Ureter (tissue), 1 donor: ENCODE measurements at places on chromosomes 3 and 15. TPM values are rescaled to one million over a fixed set of nuclear protein-coding genes. Genes with fewer than 3 reads are reported as not detected.
A peak's percentile ranks its signal among the peaks of the same experiment; 100 is the strongest.

The SH2D7 gene
- total RNA-seq, result not detected

DNA sequence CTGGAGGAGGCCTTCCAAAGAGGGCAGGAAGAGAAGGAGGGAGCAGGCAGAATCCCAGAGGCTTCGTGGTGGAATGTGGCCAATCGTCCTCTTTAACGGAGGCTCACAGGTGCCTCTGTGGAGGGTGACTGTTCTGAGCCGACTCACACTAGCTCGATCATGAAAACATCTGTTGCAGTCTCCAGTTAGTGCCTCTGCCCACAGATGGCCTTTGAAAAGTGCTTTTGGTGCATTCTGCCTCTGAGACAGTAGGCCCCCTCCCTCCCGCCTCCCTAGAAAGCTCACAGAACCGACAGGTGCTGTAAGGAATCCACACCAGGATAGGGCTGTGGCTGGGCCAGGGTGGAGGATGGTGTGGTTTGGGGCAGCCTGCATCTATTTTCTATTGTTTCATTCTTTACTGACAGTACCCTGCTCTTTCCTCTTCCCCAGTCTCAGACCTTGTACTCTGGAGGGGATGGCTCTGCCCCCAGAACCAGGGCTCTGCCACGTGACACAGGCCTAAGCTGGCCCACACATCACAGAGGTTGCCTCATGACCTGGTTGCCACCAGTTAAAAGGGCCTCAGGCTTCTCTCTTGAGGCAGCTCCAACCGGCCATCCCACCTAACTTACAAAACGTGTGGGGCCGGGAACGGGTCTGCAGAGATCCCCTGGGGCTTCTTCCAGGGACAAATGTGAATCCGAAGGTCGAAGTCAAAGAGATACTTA lies 27.2 kb upstream of the PIGZ start:
- no peak for DNase-seq

DNA sequence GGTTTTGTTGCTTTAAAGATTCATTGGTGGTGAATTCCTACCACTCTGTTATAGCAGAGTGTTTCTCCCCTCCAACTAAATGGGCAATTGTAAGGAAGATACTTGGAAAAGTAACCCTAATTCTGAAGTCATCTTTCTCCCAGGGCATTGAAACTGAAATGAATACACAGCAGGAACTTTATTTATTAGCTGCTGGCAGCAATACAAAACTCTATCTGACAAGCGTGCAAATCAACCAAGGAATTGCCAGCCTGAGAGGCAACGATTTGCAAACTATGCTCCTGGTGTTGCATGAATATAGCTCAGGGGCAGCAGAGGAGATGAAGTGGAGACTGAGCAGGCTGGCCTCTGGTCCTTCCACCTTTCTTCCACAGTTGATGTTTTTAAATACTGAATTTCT lies 48.9 kb downstream of the CD200R1 start:
- no peak for DNase-seq

GRCh38 chr15:42131826-42132806 lies 24.3 kb downstream of the PLA2G4F start:
- peak; percentile 32 for DNase-seq
